ENCODE measurements at places on chromosomes 12 and 14.

GRCh38 chr12:112998987-112999767 is 20.9 kb downstream of the OAS2 start:
- DNase-seq, result no peak

- DNase-seq, result no peak
Observed at GRCh38 chr14:104140463-104141331, 2.3 kb downstream of the KIF26A start.

- no peak for DNase-seq
Observed at GRCh38 chr14:67644428-67644827, 24.7 kb downstream of the ARG2 start.

GRCh38 chr12:89679631-89680030 is 29.0 kb downstream of the ATP2B1 start:
- no peak for DNase-seq

GRCh38 chr14:24388474-24389179 is 10.2 kb upstream of the NYNRIN start:
- no peak for DNase-seq

DNA sequence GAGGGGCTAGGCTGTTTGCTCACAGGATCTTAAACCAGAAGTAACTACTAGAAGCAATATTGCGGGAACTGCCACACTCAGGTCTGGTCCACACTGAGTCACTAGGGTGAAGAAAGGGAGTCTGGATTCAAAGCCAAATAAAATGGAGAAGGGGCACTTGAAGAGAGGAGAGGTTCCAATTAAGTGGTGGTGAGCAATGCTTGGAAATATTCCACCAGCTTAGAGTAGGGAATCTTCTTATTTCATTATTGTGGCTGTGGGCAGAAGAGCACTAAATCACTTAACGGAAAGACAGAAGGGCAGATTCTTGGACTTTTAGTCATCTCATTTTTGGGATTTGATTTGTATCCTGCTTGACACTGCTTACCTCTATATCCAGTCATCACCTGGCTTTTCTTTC is 48.6 kb upstream of the PPP1R12A start:
- DNase-seq, result peak; percentile 94

DNA sequence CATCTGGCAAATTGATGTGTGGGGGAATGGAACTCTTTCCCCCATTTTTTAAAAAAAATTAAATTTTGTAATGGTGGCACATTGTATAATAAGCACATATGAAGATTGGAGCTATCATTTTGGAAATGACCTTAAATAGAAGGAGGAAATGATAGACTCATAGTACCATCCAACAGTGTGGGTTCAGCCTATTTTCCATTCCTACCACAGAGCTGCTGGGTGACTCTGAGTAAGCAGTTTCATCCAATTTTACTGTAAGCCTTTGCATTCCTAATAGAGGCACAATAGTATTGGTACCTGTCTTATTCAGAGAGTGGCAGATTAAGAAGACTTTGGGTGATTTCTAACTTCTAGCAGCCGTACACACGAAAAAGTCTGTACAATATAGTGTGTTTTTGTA is 304.5 kb downstream of the RAD51B start:
- DNase-seq, result no peak

DNA sequence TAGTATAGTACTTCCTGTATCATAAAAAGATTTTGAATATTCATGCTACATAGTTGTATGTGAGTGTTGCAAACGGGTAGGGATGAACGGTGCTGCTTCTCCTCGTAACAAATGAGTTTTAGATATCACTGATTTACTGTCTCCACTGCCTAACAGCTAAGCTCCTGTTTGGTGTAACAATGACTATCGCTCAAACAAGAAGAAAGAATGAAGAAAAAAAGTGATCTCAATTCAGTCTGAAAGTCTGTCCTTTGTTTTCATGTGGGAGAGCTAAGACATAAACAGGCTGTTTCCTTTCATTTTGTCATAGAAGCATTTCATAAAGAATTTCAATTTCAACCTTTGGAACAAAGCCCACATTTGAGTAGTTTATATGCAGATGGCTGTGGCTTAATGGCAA is 26.1 kb upstream of the RTRAF start:
- peak; percentile 75 for DNase-seq

DNA sequence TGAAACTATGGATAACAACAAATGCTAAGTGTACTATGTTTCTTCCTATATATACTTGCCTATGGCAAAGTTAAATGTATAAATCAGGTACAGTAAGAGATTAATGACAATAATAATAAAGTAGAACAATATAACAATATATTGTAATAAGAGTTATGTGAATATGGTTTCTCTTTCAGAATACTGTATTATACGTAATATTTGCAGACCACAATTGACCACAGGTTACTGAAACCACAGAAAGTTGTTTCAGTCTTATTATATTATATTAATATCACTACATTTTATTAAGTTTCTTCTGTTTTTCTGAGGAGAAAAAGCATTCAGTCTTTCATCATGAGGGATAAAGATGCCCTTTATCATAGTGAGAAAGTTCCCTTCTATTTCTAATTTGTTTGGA is 131.2 kb downstream of the EML1 start:
- no peak for DNase-seq

GRCh38 chr14:51080645-51081044 is 14.3 kb downstream of the TRIM9 start:
- no peak for DNase-seq

- DNase-seq, result no peak
Observed at GRCh38 chr12:51954561-51955361, 3.3 kb downstream of the ACVR1B start.

- DNase-seq, result peak; percentile 76
Observed at GRCh38 chr12:12319451-12320183, 30.4 kb downstream of the MANSC1 start.

GRCh38 chr14:75274899-75275569 is 3.6 kb upstream of the FOS start:
- no peak for DNase-seq

DNA sequence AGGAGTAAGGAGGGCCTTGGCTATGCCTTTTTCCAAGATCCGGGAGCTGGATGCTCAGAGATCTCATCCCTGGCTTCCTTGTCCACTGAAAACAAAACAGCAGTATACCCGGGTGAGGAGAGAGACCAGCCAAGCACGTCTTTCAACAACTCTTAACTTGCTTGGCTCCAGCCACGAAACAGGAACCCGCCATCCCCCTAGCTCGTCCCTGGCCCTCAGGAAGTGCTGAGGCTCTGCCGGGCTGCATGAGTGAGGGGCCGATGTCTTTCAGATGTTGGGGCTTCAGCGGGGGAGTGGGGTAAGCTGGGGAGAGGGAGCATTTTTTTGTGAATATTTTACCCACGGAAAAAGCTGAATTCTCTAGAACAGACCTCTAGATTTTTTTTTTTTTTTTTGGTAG is 231.1 kb downstream of the CACNA1C start:
- peak; percentile 91 for DNase-seq

DNA sequence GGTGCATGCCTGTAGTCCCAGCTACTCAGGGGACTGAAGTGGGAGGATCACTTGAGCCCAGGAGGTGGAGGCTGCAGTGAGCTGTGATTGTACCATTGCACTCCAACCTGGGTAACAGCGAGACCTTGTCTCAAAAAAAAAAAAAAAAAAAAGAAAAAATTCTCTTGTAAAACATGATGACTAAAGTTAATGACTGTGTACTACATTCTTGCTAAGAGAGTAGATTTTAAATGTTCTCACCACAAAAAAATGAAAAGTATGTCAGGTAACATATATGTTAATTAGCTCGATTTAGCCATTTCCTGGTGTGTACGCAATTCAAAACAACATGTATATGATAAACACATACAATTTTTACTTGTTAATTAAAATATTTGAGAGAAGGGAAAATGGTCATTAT is 480.7 kb upstream of the RGS6 start:
- no peak for DNase-seq

GRCh38 chr14:104681689-104682074 is 7.7 kb upstream of the INF2 start:
- DNase-seq, result peak; percentile 78

DNA sequence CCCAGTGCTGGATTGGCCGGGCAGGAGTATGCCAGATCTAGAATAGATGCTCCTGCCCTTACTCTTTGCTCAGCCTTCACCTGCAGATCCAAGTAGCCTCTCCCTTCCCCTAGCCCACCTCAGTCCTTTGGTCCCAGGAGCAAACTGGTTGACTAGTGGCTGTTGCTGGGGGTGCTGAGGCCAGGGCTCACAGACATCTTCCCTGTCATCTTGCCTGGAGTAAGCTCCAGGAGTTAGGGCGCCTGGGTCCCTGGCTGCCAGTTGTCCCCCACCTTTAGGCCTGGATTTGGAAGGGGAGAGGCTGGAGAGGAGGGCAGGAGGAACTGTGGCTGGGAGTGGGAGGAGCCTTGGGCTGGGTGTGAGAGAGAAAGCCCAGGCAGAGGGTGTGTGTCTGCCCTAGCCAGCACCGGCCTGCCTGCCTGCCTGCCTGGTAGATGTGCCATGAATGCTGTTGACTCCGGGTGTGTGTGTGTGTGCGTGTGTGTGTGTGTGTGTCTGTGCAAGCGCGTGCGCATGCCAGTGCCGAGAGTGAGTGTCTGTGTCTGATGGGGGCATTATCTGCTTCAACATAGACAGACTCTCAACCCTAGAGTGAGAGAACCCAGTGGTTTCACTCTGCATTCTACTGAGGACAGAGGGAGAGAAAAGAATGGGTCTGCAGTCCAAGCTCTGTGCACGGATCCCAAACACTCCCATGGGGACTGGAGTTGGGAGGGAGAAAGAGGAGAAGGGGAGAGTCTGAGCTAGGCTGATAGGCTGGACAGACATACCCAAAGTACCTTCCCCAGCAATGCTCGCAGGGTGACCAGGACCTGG is 845 bp upstream of the RARG start:
- DNase-seq, result peak; percentile 58

All from muscle of back (tissue), 13 donors.